ENCODE measurements at places on chromosomes 5 and 9.

DNA sequence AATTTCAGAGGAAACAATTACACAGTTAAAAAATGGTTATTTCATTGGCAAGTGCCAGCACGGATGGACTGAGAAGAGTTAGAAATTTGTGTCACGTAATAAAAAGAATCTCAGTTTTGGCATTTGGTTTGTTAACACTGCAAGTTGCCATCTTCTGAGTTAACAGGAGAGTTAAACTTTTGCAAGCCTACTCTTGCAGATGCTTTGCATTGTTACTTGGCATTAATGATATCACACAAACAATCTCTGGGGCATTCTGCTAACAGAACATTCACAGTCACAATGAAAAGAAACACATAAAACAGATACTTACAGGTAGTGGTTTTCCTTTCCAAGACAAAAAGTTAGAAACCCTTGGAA is 647 bp downstream of the FREM1 start:
- DNase-seq = no peak

- no peak for DNase-seq
These were observed 78.1 kb upstream of the UNC5A start for GRCh38 chr5:176732306-176732705.

DNA sequence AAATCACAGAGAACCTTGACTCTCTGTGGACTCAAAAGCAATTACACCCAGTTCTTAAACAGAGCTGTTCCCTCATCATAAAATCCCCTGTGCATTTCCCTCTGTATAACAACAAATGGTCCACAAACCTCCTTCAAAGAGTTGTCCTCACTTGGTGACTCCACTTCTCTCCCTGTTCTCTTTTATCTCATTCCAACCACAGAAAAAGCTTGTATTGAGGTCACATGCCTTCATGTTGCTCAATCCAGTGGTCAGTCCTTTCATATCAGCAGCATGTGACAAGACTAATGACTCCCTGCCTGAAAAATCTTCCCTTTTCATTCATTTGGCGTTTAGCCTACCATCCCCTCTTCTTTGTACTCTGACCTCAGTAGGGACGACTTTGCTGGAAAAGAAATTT is 158.0 kb downstream of the DEPDC1B start:
- no peak for DNase-seq

GRCh38 chr9:8168916-8169438 is 369.4 kb upstream of the DMAC1 start:
- no peak for DNase-seq

- DNase-seq = no peak
These were observed 3.1 kb upstream of the ZNF474 start for GRCh38 chr5:122126177-122126755.

DNA sequence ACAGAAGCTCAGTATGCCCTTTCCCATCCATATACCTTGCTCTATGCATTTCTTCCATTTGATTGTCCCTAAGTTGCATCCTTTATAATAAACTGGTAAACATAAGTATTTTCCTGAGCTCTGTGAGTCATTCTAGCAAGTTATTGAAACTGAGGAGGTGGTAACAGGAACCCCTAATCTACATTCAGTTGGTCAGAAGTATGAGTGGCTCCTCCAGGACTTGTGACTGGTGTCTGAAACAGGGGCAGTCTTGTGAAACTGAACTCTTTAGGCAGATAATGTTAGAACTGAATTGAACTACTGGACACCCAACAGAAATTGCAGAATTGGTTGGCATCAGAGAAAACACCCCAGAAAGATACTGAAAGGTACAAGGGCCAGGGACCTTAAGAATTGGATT is 133.1 kb upstream of the POU5F2 start:
- no peak for DNase-seq

GRCh38 chr5:131296213-131296672 is 32.4 kb downstream of the CDC42SE2 start:
- no peak for DNase-seq

DNA sequence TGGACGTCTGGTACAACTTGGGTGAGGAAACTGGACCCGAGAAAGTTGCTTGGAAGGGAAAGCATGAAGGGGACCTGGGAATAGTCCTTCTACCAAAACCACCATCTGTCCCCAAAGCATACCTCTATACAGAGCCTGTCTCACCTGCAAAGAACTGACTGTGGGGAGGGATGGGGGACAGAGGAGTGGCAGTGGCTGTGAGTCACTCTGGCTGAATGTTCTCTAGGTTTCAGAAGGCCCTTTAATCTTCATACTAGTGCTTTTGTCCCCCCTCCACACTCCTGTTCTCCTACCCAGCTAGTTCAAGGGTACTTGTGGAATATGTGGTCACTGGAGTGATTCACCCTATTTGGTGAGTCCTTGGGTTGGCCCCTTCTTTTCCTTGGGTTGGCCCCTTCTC is 109.3 kb upstream of the RUSC2 start:
- no peak for DNase-seq

GRCh38 chr5:116280149-116280803 is 195.5 kb downstream of the COMMD10 start:
- DNase-seq = no peak

DNA sequence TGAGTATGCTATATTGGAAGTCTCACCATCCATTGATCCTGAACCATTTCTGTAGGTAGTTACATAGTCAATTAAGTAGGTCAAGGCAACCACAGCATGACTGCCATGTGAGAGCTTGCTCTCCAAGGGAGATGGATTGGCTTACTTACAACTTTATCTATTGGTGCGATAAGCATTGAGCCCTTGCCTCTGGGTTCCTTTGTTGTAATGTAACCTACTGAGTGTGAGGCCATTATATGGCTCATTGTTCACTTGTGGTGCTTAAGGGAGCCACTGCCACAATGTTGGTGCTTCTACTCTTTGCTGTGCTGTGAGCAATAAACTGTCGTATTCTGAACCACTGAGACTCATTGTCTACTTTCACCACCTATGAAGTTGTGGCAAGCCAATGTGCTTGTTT is 510.6 kb upstream of the ITGA1 start:
- no peak for DNase-seq

GRCh38 chr9:130356877-130357584 is 87.7 kb upstream of the ASS1 start:
- no peak for DNase-seq

DNA sequence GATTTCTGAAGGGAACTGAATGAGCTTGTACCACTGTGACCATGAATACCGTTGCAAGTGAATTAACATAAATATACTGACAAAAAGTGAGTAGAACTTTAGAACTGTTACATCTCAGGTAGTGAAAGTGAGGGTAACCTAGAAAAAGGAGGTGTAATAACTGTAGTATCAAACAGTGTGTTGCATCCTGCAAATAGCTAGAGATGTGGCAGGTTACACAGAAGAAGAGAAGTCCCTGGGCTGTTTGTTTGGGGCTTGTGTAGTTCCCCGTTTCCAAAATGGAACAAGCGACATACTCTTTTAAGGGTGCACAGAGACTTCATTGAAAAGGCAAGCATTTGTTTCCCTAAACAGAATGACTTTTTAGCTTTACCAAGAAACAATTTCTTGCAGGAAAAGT is 214.8 kb downstream of the NR3C1 start:
- no peak for DNase-seq

- DNase-seq = no peak
These were observed 702.8 kb downstream of the CETN3 start for GRCh38 chr5:89706731-89707130.

DNA sequence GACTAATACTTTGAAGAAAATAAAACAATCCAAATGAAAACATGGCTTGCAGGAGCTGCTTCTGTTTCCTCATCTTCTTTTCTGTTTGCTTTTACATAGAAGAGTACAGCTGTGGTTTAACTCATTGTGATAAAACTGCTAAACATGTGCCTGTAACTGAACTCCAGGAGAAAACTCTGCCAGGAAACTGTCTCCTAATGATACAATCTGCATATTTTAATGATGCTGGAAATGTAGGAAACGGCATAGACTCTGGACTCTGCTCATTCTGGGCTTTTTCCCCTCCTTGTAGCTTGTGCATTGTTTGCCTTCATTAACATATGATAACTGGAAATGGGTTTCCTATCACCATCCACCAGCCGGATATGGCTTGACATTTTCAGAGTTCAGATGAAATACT is 813.3 kb upstream of the WWC1 start:
- no peak for DNase-seq

DNA sequence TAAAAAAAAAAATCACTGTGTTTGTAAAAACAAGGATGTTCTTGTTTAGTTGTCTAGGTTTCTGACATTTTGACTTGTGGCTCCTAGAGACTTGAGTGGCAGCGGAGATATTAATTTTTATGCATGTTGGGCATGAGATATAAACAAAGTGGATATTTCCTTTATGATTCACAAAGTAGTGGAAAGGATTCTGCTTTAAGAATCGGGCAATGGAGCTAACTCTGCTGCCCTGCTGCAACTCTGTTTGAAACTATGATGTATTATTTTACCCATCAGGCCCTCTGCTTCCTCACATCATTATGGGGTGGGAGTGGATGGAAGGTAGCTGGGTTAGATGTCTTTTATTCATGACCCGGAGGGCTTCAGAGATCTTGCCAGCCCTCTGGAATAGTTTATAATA is 94.1 kb upstream of the CD180 start:
- no peak for DNase-seq

GRCh38 chr5:122182491-122182921 is 53.2 kb downstream of the ZNF474 start:
- DNase-seq = no peak

- no peak for DNase-seq
These were observed 735.0 kb upstream of the RIOK2 start for GRCh38 chr5:97918057-97918456.

- DNase-seq = no peak
These were observed 48.1 kb upstream of the LHFPL2 start for GRCh38 chr5:78696637-78697036.

GRCh38 chr9:34124926-34125325 is 1.6 kb downstream of the DCAF12 start:
- DNase-seq = no peak

GRCh38 chr9:121838746-121839669 is 187.6 kb downstream of the DAB2IP start:
- peak; percentile 37 for DNase-seq

DNA sequence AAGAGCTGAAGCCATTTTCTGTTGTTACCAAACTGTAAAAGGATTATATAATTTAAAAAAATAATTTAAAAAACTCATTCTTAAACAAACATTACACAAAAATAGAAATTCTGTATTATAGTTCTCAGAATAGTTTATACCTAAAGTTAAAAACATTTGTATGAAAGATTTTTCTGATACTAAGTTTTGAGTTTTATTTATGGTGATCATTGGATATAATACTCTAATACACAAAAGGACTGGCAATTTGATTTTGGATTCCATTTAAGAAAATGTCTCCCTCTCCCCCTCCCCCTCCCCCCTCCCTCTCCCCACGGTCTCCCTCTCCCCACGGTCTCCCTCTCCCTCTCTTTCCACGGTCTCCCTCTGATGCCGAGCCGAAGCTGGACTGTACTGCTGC is 37.7 kb upstream of the PDCL start:
- DNase-seq = no peak

- no peak for DNase-seq
These were observed 435.9 kb upstream of the MPDZ start for GRCh38 chr9:13715430-13715829.

GRCh38 chr9:93967020-93967803 is 12.1 kb upstream of the BARX1 start:
- no peak for DNase-seq

GRCh38 chr5:169580964-169581363 is 2.6 kb upstream of the SPDL1 start:
- DNase-seq = no peak

- peak; percentile 71 for DNase-seq
These were observed 804 bp downstream of the TTC39B start for GRCh38 chr9:15306068-15306756.

DNA sequence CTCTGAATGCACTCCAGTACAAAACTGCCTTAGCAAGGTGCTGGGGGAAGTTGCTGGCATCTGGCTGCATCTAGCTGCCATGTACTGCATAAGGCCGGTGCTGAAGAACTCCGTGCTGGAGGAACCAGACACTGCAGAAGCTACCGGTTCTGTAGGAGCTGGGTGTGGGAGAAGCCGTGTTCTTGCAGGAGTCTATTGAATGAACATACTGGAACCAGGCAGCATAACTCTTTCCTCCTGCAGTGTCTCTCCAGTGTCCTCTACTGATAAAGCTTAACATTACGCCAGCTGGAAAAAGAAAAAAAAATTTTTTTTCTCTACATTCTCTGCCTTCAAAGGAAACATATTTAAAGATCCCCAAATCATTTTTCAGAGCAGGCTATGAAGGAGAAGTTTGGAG is 38.5 kb downstream of the VPS13A start:
- DNase-seq = no peak

DNA sequence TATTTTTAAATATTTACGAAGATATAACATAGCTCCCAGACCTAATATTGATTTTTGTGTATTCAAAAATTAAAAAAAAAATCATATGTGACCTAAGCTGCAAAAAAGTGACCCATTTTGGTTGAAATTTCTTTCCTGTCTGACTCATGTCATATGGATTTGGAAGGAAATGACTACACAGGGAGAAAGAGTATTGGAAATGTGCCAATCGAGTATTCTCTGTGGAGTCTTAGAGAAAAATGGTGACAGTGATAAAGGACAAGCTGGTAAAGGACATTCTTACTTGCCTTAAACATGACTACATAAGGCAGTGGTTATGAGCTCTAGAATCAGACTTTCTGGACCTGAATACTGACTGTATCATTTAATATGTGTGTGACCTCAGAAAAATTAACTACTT is 262.9 kb upstream of the PTPRD start:
- DNase-seq = no peak

DNA sequence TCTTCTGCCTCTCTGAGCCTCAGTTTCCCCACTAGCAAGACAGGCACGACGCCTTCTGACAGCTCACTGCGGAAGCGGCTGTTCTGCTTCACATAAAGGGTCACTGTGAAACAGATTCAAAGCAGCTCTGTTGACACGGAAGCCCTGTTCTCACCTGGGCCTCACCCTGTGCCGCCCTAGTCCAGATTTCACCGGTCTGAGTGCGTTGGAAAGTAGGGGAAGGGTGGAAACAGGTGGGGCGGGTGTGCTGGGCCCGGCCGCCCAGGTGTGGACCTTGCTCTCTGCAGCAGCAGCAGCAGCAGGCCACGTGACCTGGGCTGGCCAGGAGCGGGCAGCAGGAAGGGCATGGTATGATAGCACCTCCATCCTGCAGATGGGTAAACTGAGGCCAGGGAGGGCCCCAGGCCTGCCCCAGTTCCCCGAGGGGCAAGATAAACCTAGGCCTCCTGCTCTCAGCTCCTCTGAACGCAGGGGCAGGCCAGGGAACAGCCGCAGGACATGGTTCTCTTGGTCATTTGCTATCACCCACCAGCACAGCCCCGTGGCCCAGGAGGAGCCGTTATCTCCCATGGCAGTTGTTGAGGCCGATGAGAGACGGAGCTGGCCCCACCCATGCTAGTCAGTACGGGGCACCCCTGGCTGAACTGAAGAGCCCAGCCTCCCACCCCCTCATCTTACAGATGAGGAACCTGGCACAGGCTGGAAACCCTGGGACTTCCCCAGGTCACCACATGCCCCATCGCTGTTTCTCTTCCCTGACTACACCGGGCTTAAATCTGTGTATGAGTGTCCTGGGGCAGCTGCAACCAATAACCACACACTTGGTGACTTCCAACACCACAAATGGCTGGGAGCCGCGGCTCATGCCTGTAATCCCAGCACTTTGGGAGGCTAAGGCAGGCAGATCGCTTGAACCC is 12.1 kb downstream of the PTGES2 start:
- DNase-seq = no peak

Data from activated CD8-positive, alpha-beta memory T cell treated with anti-CD3 and anti-CD28 coated beads, Interleukin-2, amount 10 ng/mL, durations not matched to agents 7 days and 5 days (primary cell).